ENCODE measurements at places on chromosomes 4 and X. TPM values are rescaled to one million over a fixed set of nuclear protein-coding genes. Genes with fewer than 3 reads are reported as not detected.

Gene TRO
- total RNA-seq: 6.8 TPM

Gene COMMD8
- 28.5 TPM for total RNA-seq

Gene MSX1
- 18.1 TPM for total RNA-seq

Gene AFF2
- total RNA-seq: 0.22 TPM

Gene ENAM
- under 0.01 TPM for total RNA-seq

Gene CLCN4
- total RNA-seq: 0.77 TPM

Gene RASSF6
- not detected for total RNA-seq

Gene ODAPH
- not detected for total RNA-seq

Gene BMP15
- not detected for total RNA-seq

Gene MMRN1
- 0.77 TPM for total RNA-seq

Gene KIAA1210
- total RNA-seq: under 0.01 TPM

Gene NCBP2L
- not detected for total RNA-seq

Gene CXCL10
- not detected for total RNA-seq

Gene SSX4
- not detected for total RNA-seq

Gene NLGN4X
- not detected for total RNA-seq

Gene MAGEB18
- total RNA-seq: not detected

Gene AKAP14
- total RNA-seq: not detected

Gene FGF13
- total RNA-seq: 1.7 TPM

Gene OTC
- total RNA-seq: not detected

Gene FGF16
- not detected for total RNA-seq

Gene SLC26A1
- total RNA-seq: not detected

Gene MAGEA4
- total RNA-seq: not detected

Gene STATH
- not detected for total RNA-seq

Gene SLC16A2
- total RNA-seq: 14.4 TPM

Gene STK26
- 13.6 TPM for total RNA-seq

Gene ATOH1
- total RNA-seq: not detected

Gene GAGE1
- total RNA-seq: not detected

Gene CENPVL2
- not detected for total RNA-seq

Gene CHST7
- total RNA-seq: 8.7 TPM

Gene FRAS1
- total RNA-seq: 1.3 TPM

Gene IL3RA
- not detected for total RNA-seq

Gene SPANXA1
- total RNA-seq: not detected

Gene ZBTB33
- total RNA-seq: 12.2 TPM

Gene RAPGEF2
- 39.8 TPM for total RNA-seq

Gene DDX53
- not detected for total RNA-seq

Gene CPZ
- total RNA-seq: 0.66 TPM

Gene MEPE
- not detected for total RNA-seq

Gene NSG1
- total RNA-seq: not detected

Gene TEX11
- total RNA-seq: not detected

Gene COX18
- total RNA-seq: 29.1 TPM

Gene ZCCHC12
- 0.12 TPM for total RNA-seq

Gene IL15
- 5.0 TPM for total RNA-seq
